ENCODE measurements at places on chromosomes 1 and 21.
A peak's percentile ranks its signal among the peaks of the same experiment; 100 is the strongest.

DNA sequence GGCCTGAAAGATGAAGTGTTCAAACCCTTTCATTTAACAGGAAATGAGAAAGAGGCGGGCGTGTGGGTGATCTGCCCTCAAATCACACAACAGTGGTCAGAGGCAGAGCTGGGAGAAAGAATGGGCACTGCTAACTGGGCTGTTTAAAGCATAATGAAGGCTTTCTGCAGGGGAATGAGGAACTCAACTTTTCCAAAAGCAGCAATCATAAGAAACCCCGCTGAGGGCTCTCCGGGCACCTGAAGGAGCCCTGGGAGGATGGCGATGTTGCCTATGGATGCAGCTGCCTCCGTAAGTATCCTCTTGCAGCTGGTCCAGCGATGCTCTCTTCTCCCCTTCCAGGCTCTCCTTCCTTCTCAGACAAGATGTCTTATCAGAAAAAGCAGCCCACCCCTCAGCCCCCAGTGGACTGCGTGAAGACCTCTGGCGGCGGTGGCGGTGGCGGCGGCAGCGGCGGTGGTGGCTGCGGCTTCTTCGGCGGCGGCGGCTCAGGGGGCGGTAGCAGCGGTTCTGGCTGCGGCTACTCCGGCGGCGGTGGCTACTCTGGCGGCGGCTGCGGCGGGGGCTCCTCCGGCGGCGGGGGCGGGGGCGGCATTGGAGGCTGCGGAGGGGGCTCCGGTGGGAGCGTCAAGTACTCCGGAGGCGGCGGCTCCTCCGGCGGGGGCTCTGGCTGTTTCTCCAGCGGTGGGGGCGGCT lies 1.2 kb downstream of the LORICRIN start:
- DNase-seq = no peak

GRCh38 chr1:87399264-87399663 lies 70.6 kb downstream of the LMO4 start:
- no peak for DNase-seq

DNA sequence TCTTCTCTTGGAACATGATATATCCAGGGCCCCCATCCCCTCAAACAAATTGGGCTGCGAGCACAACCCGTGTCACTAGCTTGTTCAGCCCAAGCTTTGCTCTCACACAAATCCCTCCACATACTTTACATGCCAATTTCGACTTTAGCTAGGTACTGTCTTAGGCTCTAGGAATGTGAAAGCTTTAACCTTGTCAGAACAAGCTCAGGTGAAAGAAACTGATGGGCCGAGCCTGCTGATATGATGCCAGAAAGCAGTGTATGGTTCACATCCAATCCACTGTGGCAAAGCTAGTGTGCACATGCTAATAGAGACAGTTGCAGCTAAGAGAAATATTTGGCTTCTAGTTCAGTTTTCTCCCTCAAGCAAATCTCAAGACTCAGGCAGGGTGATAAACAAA lies 79.5 kb downstream of the TNFSF18 start:
- DNase-seq = no peak

DNA sequence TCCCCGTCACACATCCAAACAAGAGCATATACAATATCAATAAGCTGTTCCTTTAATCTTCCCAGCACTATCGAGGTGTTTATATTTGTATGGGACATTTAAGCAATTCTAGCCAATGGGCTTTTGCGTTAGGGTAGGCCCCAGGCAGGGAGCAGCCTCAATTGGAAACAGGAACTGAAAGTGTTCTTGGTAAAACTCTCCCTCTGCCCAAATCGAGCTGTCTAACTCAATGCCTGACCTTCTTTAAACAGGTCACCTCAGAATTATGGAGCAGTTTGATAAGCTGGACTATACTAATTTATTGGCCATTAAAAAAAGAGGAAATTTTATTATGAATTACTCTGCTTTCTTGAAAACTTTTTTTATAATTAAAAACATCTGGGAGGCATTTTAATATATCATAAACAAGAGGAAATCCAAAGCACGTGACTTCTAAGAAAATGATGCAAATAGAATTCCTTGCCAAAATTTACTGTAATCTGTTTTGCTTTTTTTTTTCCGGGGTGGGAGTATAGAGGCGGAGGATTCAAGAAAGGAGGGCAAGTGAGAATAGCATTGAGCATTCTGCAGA lies 498.1 kb downstream of the LMO4 start:
- DNase-seq = peak; percentile 83

GRCh38 chr1:147613506-147613905 lies 56.8 kb downstream of the ACP6 start:
- peak; percentile 86 for DNase-seq

DNA sequence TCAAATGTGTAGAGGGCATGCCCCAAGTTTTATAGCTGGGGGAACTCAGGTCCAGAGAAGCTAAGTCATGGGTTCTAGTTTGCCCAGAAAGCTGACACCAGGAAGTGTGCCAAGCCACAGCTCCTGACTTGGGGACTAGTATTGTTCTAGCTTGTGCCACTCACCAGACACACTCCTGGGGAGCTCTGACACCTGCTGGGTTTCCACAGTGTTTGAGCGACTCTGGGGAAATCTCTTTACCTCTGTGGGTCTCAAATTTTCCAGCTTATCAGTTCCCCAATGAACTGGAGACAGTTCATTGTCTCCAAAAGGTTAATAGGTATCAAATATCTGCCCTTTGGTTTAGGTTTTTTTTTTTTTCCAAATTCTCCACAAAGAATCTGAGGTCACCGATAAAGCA lies 4.2 kb downstream of the KISS1 start:
- DNase-seq = no peak
